ENCODE measurements at places on chromosomes 16 and 17. TPM values are rescaled to one million over a fixed set of nuclear protein-coding genes. Genes with fewer than 3 reads are reported as not detected.

TP53TG3C gene
- not detected for total RNA-seq

KRTAP2-2 gene
- total RNA-seq, result not detected

GRCh38 chr16:85585711-85586110, 27.4 kb upstream of the GSE1 start:
- H3K4me3 ChIP-seq, result no peak overlapping the region
- peak overlapping the region; percentile 84 for H3K27ac ChIP-seq
- H3K36me3 ChIP-seq, result no peaks in the 10 kb centered on the region

- H3K36me3 ChIP-seq, result no peaks in the 10 kb centered on the region
- peaks cover 36% of the 10 kb centered on the region for H3K4me1 ChIP-seq
- H3K27me3 ChIP-seq, result no peaks in the 10 kb centered on the region
- peak overlapping the region; percentile 82 for H3K27ac ChIP-seq
Observed at GRCh38 chr17:31596382-31597323, 205.2 kb downstream of the RAB11FIP4 start.

GRCh38 chr17:64103391-64104364, 26.3 kb downstream of the ERN1 start:
- no peaks in the 10 kb centered on the region for H3K4me1 ChIP-seq
- H3K27me3 ChIP-seq, result no peaks in the 10 kb centered on the region
- no peaks in the 10 kb centered on the region for H3K36me3 ChIP-seq
- no peak overlapping the region for H3K27ac ChIP-seq
- H3K4me3 ChIP-seq, result no peak overlapping the region
- no peak for DNase-seq

GRCh38 chr17:8836821-8837562, 30.5 kb downstream of the PIK3R6 start:
- DNase-seq, result no peak
- no peak overlapping the region for H3K4me3 ChIP-seq
- no peaks in the 10 kb centered on the region for H3K4me1 ChIP-seq
- H3K27me3 ChIP-seq, result peaks cover 16% of the 10 kb centered on the region

- H3K4me3 ChIP-seq, result peak overlapping the region; percentile 54
- no peak overlapping the region for H3K27ac ChIP-seq
- H3K27me3 ChIP-seq, result no peaks in the 10 kb centered on the region
- DNase-seq, result no peak
- H3K4me1 ChIP-seq, result peaks cover 18% of the 10 kb centered on the region
Observed at GRCh38 chr16:8673611-8674412, 605 bp upstream of the ABAT start.

Measured in muscle of leg (tissue), 16 donors.